ENCODE measurements at places on chromosomes 2 and 18.

DNA sequence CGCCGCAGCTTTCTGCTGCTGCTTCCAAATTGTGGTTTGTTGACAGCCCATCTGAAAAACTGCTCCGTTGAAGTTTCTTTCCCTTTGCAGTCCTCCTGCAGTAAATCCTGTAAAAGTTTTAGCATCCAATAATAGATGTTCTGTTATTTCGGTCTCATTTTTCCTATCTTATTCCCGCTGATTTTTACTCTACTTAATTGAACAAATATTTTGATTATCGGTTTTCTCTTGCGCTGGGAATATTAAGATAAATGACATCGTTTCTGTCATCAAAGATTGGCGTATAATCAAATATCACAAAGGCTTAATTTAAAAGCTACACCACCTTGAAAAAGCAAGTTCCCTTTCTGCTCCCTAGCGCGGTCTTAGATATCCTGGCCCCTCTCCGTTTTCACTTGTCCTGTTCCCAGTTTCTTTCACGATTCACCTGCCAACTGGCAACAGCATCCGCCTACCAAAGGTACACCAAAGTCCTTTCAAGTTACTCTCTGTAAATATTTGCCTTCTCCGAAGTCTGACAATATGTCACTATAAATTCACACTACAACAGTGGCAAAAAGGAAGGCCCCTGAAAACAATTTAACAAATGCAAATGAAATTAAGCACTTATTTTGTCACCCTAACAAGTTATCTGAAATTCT, 1.0 kb upstream of the STRN start:
- DNase-seq, result no peak

GRCh38 chr18:51235009-51235789, 37.7 kb upstream of the MEX3C start:
- DNase-seq, result no peak

DNA sequence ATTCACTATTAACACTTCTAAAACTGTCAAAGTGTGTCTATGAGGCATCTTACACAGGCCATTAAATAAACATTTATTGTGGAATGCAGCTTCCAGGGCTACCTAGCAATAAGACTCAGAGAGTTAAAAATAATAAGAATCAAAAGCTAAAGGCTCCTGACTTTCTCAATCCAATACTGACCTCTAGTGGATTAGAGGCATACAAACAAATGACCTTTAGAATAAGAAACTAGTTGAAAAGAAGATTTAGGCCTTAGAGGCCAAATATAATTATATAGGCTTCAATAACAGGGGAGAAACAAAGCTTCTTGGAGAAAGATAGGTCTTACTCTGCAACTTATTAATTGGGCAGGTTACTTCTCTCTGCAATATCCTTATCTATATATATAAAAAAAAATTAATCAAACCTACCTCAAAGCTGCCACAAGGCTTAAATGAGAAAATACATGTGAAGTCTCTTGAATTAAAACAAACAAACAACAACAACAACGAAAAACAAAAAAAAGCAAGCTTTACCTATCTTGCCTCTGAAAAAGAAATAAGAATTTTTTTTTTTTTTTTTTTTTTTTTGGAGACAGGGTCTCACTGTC, 246.1 kb downstream of the EXOC6B start:
- DNase-seq, result peak; percentile 8

GRCh38 chr2:170162271-170162632, 15.7 kb upstream of the MYO3B start:
- no peak for DNase-seq

DNA sequence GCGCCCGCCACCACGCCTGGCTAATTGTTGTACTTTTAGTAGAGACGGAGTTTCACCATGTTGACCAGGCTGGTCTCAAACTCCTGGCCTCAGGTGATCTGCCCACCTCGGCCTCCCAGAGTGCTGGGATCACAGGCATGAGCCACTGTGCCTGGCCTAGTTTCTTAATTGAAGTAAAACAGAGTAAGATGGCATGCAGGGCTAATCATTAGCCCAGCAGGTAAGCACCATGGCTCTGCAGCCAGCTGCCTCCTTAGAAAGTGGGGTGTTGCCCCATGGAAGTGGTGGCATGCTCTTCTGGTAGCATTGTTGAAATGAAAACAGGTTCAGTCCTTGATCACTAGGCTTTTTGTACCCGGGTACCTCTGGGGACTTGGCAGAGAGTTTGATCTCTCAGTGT, 12.4 kb downstream of the ATG4B start:
- no peak for DNase-seq

DNA sequence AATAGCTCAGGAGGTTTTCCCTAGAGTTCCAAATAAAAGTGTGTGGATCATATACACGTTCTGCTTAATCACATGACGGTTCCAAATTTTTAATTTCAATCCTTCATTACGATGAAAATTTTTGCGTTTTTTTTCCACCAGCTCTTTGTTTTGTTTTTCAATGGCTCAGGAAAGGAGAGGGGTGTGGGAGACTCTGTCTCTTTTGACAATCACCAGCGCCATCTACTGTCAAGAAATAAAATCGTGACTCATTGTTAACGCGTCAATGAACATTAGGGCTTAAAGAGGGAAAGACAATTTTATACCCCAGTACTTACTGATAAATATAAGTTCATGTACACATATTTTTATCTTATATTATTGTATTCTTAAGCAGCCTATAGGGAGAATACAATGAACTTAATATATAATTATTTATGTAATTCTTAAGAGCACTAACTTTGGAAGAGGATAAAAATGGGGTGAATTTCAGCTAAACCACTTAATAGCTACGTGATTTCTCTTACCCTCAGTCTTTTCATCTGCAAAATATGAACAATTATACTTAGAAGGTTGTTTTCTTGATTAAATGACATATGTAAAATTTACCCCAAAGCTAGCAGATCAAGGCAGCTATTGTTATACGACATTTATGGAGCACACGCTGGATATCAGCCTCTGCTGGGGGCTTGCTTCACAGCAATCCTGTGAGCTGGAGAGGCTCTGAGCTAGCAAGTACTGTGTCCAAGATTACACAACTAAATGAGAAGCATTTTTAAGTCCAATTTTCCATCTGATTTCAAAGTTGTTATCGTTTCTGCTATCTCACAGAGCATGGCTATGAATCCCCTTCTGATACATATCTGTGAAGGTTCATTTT, 47.4 kb upstream of the RMDN2 start:
- DNase-seq, result peak; percentile 55

GRCh38 chr2:107809835-107810234, 16.9 kb upstream of the RGPD4 start:
- no peak for DNase-seq

DNA sequence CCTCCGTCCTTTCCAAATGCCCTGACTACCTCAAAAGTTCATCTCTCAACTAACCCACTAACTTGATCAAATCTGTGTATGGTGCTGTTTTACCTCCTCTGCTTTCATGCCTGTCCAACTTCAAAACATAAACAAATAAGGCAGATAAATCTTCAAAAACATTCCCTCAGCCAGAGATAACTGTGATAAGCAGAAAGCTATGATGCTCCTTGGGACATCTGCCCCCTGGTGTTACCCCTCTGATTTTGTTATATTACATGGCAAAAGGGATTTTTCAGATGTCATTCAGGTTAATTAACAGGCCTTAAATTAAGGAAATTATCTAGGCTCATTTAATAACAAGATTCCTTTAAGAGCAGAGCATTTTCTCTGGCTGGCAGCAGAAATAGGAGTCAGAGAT, 810.8 kb upstream of the CHAC2 start:
- DNase-seq, result no peak

DNA sequence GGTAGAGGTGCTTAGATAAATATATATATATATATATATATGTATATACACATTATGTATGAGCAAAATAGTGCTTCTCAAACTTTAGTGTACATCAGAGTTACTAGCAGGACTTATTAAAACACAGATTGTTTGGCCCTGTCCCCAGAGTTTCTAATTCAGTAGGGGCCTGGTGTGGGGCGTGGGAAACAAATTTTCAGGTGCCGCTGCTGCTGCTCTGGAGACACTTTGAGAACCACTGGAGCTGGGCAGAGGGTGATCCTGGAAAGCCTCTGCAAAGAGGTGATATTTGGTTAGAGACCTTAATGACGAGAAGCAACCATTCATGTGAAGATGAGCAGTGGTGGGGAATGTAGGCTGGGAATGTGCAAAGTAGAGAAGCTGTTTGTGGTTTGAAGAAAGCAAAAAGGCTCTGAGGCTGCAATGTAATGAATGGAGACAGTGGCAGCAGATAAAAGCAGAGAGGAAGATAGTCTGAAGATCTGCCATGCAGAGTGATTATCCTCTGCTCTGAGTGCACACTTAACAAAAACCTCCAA, 142.9 kb downstream of the PLCL1 start:
- DNase-seq, result no peak

DNA sequence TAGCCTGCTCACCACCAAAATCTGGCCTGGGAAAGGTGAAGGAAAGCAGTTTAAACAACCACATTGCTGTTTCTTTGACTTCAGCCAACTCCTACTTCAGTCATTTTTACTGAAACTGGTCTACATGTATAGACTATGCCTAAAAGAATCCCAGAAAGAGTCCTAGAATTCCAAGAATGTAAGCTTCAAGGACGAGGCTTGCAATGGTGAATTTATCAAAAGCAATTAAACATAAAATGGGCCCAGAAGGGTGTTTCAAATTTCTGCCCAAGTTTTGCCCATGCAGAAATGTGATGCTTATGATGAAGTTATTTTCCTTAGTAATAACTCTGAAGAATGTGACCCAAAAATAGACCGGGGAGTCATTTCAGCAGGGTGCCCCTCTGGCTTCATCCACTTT, 16.6 kb downstream of the EN1 start:
- DNase-seq, result no peak

GRCh38 chr2:45905632-45905958, 254.1 kb downstream of the PRKCE start:
- DNase-seq, result no peak

- no peak for DNase-seq
Measured at GRCh38 chr18:53421869-53422268, 802.6 kb downstream of the MBD2 start.

DNA sequence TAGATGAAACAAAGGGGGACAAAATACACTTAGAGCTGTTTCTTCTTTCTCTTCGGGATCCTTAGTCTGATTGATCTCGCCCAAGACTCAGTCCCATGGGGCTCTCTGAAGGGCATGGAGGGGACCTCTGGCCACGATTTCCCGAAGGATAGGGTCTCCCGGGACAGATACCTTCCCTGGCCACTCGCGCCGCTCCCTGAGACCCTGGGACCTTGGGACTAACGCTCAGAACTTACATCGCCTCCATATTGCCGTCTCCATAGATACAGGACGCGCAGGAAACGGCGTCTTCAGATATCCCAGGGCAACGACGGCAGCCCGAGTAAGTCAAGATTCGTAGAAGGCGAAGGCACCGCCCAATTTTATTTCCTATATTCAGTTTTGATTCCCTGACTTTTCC, at the start of gene CFAP65:
Gene CFAP65 (minus strand): TSS at position 265 of the 400 bp plus-strand sequence. CDS start 2,468 bp downstream, outside the sequence.
- DNase-seq, result peak; percentile 71

DNA sequence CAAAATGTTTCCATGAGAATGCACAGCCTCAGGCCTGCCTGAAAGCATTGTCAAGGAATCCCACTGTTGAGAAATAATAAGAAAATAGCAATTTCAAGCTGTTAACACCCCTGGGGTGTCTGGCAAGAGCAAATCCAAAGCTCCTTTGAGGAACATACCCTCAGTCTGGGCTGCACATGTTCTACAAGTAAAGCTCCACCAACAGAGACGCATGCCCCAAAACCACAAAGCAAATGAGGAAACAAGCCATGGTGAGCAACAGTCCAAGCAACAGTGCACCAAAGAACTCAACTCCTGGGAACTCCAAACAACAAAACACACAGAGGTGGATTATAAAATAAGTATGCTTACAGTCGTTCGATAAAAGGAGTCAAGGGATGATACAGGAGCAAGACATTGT, 40.3 kb downstream of the CYP27C1 start:
- no peak for DNase-seq

GRCh38 chr2:164430166-164430783, 191.0 kb downstream of the GRB14 start:
- DNase-seq, result peak; percentile 43

- no peak for DNase-seq
Measured at GRCh38 chr2:6574121-6574520, 291.6 kb downstream of the CMPK2 start.

GRCh38 chr2:44326548-44327264, 34.6 kb downstream of the PREPL start:
- DNase-seq, result no peak

- DNase-seq, result no peak
Measured at GRCh38 chr18:60667016-60667415, 294.4 kb upstream of the MC4R start.

DNA sequence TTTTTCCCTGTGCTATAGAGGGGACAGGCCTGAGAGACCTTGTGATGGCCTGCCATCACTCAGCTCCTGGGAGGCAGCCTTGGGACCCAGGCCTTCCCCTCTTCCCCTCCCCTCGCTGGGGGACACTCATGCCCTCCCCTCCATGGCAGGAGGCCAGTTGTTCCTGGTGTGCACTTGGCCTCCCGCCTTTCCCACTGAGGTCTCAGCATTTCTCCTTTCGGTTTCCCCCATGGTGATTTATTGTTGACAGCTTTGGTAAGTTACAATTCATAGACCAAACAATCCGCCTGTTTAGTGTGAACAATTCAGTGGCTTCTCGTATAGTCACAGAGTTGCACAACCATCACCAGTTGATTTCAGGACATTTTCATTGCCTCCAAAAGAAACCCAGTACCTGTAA, 10.2 kb upstream of the CNDP1 start:
- DNase-seq, result no peak

GRCh38 chr2:216690853-216691741, 4.3 kb downstream of the IGFBP5 start:
- peak; percentile 62 for DNase-seq

- no peak for DNase-seq
Measured at GRCh38 chr18:56204052-56204451, 434.3 kb downstream of the TXNL1 start.

GRCh38 chr2:237599465-237600110, 9.1 kb upstream of the RAB17 start:
- no peak for DNase-seq

- DNase-seq, result no peak
Measured at GRCh38 chr2:122960759-122961641, 1064.1 kb upstream of the CNTNAP5 start.

- no peak for DNase-seq
Measured at GRCh38 chr18:44541159-44541558, 139.5 kb upstream of the SETBP1 start.

DNA sequence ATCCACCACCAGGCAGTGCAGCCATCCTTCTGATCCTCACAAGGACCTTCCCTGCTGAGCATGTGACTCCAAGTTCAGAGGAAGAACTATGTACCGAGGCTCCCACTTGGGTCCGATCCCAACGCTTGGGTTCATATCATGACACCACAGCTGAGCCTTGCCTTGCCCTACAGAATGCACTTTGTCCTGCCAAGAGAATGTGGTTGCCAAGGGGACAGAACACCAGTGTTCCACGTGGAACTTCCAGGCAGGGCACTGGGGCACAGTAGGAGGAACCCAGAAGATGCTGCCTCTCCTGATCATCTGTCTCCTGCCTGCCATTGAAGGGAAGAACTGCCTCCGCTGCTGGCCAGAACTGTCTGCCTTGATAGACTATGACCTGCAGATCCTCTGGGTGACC, at the start of gene TEX51:
Gene TEX51 (plus strand): TSS at position 255 of the 400 bp plus-strand sequence. CDS start 29 bp downstream, at position 284.
- no peak for DNase-seq

GRCh38 chr2:157692768-157693167, 64.1 kb upstream of the ACVR1C start:
- DNase-seq, result no peak
